ENCODE measurements at places on chromosomes 5 and 9.

- no peak for DNase-seq
These were observed 44.6 kb downstream of the FOCAD start for GRCh38 chr9:20728493-20729220.

- no peak for DNase-seq
These were observed 20.0 kb upstream of the CEP72 start for GRCh38 chr5:592158-592557.

- no peak for DNase-seq
These were observed 593 bp downstream of the BRD3OS start for GRCh38 chr9:134025606-134026541.

DNA sequence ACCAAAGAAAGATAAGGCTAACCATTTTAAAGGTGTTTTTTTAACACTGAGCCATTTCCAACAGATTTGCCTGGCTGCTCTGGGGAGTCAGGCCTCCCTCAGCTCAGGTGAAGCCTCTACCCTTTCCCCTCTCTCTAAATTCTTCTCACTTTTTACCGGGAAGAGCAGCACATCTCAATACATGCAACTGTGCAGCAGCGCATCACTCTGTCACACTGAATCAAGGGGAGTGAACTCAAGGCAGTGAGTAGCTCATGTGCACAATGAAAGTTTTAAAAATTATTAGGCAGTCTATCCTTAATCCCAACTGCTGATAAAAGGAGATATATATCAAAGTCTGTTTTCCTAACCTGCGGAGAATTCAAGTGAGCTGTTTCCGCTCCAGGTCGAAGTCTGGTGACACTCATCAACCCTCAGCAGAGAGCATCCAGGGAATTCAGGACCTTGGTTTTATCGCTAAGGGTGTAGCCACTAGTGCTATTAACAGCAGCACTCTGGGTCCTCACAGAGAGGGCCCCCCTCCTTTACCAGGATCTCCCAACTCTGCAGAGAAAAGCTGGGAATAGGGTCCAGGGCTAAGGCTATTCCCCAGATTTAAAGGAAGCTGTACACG, 1.0 kb downstream of the CEMIP2 start:
- no peak for DNase-seq

DNA sequence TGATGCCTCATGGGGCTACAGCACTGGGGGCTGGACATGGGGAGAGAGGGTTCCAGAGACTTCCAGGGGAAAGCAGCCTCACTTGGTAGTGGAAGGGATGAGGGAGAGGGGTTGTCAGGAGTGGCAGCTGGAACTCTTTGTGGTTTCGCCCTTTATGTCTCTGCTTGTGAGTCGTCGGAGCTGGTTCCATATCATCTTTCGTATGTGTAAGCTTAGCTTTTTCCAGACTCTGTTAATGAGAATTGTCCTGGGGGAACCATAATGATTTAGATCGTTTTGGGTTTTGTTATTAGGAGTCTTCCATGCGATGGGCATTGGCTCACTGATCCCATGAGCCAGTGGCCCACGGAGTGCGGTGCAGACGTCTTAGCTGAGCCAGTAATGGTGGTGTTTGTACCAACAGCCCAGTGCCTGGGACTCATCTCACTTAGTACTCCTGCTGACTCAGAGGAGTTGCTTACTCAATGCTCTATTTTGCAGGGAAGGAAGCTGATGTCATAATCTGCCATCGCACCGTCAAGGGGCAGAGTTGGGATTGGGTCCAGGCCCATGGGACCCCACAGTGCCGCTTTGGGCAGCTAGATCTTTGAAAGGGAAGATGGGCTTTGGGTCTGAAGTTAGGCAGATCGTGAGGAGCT, 48.5 kb downstream of the NEK6 start:
- no peak for DNase-seq

DNA sequence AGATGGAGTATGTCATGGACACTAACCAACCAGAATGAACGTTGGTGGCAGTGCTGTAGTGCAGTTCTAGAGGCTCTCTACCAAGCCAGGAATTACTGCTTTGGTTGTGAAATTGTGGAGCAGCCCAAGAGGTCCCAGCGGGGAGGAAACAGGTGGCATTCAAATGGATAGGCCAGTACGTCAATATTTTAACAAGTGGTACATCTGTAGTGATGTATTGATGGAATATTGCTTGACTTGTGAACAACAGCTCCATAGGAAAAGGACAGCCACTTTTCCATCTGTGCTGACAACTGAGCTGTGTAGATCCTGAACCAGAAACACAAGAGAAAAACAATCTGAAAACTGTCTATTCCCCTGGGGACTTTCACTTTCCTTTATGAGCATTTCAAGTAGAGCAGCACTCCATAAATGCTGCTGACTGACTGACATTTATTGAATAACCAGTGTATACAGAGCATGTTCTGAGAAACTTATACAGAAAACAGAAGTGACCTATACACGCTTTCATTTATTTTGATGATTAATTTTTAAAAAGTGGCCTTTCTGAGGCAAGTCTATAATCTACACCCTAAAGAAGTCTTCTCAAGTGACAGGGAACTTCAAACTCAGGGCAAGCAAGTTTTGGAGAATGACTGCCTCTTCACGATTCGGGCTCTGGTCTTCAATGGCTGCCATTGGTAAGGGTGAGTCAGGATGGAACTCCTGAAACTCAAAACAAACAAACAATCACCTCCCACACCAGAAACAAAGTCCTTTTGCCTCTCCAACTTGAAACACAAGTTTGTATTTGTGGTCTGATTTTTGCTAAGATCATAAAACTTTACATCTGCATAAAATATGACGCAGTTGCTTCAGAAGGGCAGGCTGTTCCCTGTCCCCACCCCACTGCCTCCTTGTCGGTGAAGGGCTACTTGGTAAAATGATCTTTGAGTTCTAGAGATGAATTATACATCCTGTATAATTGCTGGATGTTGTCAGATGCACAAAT, 362.4 kb downstream of the NDUFS4 start:
- DNase-seq, result no peak
